Eye (tissue), 1 donor: ENCODE measurements at places on chromosomes 6 and 20.
A peak's percentile ranks its signal among the peaks of the same experiment; 100 is the strongest.

DNA sequence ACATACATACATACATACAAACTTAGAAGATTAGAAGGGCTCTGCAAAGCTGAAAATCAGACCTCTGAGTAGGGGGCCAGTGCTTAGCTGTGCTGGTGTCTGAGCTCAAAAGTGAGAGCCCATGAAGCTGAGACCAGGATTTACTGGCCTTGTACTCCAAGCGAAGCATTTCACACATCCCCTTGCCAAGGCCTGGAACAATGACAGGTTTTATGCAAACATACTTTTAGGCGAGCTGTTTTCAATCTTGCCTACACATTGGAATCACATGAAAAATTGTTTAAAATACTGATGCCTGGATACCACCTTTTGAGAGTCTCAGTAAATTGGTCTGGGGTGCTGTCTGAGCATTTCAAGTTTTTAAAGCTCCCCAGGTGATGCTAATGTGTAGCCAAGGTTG lies 80.9 kb upstream of the SRSF6 start:
- no peak for DNase-seq

DNA sequence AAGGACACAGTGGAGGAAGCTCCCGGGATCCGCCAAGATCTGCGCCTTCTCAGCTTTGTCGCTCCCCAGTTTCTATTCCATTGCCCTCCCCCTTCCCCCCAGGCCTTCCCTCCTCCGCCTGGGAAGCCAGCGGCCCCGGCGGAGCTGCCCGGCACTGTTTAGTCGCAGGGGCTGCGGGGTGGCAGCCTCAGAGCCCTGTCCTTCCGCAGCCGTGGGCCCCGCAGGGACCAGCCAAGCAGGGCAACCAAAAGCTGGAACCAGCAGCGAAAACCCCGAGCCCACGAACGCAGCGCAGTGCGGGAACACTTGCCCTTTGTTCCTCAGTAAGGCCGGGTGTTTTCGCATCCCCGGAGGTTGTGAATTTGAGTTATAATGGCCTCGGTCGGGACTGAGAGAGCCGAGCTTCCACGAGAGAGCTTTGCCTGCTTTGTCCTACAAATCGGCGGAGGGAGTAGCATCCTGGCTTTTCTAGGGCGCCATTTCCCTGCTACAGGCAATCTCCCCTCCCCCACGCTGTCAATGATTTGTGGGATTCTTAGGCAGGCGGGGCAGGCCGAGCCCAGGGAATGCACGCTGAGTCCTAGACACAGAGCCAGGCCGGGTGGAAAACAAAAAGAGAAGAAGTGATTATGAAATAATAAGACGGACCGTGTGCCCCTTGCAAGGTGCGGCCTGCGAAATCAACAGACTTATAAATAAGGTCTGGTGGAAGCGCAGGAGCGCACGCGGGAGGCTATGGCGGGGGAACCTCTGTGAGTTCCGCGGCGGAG lies 4.0 kb upstream of the TUBB2B start:
- DNase-seq: peak; percentile 98

- no peak for DNase-seq
Observed at GRCh38 chr6:149354009-149354408, 36.5 kb downstream of the TAB2 start.

DNA sequence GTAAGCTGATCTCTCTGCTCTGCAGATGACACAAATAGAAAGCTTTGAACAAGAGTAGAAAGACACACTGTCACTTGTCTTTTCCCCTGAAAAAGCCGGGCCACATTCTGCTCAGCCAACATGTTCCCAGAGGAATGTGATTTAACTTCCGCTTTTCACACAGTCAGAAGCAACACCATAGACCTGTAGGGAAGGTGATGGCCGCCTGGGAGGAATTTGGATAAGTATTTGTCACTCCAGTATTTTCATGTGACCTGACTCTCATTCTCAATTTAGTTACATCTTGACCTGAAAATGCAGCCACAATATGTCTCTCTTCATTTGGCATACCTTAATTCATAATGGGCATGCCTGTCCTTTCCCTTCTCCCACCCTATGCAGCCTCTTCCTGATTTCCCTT lies 2.0 kb upstream of the GRM1 start:
- no peak for DNase-seq

- no peak for DNase-seq
Observed at GRCh38 chr6:130282234-130282995, 59.7 kb upstream of the SAMD3 start.
